Stimulated activated CD4-positive, alpha-beta T cell treated with anti-CD3 and anti-CD28 coated beads, Interleukin-1b, Interleukin-23, amount 100 ng/mL, for 48 hours (primary cell): ENCODE measurements at places on chromosomes 6 and 20.
A peak's percentile ranks its signal among the peaks of the same experiment; 100 is the strongest.

DNA sequence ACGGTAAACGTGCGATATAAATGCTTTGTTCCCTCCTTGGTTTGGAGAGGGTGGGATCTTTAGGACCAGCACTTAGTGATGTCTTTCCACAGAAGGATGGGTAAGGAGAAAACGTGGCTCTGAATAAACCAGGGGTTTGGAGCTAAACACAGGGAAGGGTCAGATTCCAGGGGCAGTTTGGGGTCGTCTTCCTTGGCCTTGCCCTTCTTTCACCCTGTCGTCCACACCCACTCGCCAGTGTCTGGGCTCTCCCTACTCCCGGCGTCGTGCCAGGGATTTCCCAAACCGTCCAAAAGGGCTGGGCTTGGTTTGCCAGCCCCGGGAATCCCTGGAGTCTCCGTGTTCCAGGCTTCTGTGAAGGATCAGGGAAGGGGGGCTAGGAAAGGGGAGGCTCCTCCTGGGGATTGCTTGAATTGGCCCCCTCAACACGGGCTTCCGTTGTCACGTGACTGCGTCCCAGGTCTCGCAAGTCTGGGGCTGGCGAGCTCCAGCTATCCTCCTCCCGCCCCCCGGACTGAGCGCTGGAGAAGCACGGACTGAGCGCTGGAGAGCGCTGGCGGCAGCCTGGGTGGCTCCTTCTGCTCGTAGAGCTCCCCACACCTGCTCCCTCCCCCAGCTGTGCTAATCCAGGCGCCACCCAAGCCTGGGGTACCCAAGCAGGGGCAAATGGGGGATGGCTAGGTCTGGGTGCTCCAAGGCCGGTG, 9.4 kb upstream of the ARMC12 start:
- peak; percentile 43 for DNase-seq

GRCh38 chr20:47370850-47371782, 14.6 kb upstream of the ZMYND8 start:
- DNase-seq = no peak

GRCh38 chr20:49505518-49505917, 23.1 kb upstream of the KCNB1 start:
- no peak for DNase-seq

DNA sequence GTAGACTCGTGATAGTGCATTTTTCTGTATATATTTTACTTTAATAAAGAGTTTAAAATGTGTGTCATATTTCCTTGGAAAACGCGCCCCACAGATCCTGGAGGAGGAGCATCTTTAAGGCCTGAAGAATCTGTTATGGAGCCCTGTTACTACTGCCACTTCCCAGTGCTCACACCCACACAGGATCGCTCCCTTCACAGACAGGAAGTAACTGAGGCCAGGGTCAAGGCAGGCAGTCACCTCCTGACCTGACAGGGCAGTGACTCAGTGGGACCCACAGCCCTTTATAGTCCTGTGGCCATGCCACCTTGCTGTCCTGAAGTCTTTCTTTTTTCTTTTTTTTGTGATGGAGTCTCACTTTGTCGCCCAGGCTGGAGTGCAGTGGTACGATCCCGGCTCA, 9.0 kb downstream of the RRBP1 start:
- no peak for DNase-seq

DNA sequence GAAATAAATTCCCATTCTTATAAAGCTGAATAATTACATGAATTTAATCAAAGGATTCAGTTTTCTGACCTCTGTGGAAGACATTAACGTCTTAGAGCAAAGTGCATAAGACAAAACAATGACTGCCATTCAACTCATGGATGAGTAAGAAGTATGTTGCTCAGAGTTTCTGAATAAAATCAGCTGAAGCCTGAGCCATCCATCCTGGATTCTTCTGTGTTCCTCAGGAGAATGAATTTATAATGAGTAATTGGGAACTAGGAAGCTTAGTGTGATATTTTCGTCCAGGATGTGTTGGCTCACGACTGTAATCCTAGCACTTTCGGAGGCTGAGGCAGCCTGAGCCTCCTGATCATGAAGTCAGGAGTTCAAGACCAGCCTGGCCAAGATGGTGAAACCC, 62.8 kb downstream of the PERP start:
- no peak for DNase-seq

DNA sequence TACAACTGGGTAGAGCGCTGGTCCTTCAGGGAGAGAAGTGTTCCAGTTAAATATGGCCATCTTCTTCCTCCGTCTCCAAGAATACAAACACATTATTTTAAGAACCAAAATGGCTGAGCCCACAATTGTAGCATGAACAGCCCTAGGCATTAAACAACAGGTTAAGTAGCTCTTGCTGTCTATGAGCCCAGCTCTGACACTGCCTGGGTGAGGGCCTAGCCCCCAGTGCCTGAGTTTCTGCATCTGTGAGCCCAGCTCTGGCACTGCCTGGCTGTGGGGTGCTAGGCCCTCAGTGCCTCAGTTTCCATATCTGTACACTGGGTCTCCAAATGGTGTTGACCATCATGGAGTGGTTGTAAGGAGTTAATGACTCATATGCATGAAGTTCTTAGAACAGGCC, 24.8 kb upstream of the DACT2 start:
- DNase-seq = no peak

GRCh38 chr6:7406743-7407142, 17.1 kb downstream of the RIOK1 start:
- no peak for DNase-seq

DNA sequence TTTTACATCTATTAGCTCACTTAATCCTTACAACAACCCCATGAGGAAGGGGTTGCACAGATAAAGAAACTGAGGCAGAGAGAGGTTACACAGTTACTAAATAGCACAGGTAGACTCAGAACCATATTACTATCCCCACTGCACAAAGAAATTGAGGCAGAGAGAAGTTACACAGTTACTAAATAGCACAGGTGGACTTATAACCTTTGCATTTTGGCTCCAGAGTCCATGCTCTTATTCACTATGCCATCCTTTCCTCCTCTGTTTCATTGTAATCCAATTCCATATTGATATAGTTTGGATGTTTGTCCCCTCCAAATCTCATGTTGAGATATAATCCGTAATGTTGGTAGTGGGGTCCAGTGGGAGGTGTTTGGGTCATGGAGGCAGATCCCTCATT, 3.5 kb downstream of the TDP2 start:
- DNase-seq = no peak

DNA sequence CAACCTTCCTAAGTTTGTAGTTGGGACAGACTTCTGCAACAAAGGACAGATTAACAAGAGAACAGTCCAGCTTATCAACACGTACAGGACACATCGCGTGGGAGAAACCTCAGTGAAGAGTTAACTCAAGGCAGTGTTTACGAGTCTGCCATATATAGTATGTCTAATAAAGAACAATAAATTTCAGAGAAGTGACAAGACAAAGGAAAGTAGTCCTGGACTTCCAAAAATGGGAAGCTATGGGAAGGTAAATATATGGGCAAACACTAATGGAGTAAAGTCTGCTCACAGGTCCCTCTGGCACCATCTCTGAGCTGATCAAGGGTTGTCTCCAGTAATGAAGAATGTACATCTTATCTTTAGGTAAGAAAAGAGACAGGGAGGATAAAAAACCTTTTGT, 34.9 kb downstream of the GCM1 start:
- no peak for DNase-seq

DNA sequence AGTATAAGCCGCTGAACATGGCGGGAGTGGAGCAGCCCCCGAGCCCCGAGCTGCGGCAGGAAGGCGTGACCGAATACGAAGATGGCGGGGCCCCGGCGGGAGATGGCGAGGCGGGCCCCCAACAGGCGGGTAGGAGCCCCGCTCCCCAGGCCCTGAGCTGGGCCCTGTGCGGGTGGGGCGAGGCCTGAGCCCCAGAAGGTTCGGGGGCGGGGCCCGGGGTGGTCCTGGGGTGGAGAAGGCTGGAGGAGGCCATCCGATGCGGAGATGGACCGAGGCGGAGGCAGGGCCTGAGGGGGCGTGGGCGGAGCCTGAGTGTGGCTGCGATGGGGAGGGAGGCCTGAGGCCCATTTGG, 7.1 kb downstream of the L3MBTL1 start:
- no peak for DNase-seq

GRCh38 chr6:157908369-157909281, 73.0 kb upstream of the SYNJ2 start:
- no peak for DNase-seq

- DNase-seq = no peak
Observed at GRCh38 chr6:144797881-144798589, 512.9 kb downstream of the UTRN start.

- DNase-seq = no peak
Observed at GRCh38 chr20:47531458-47531857, 29.8 kb downstream of the NCOA3 start.

- DNase-seq = no peak
Observed at GRCh38 chr6:7636151-7636550, 46.2 kb downstream of the SNRNP48 start.

DNA sequence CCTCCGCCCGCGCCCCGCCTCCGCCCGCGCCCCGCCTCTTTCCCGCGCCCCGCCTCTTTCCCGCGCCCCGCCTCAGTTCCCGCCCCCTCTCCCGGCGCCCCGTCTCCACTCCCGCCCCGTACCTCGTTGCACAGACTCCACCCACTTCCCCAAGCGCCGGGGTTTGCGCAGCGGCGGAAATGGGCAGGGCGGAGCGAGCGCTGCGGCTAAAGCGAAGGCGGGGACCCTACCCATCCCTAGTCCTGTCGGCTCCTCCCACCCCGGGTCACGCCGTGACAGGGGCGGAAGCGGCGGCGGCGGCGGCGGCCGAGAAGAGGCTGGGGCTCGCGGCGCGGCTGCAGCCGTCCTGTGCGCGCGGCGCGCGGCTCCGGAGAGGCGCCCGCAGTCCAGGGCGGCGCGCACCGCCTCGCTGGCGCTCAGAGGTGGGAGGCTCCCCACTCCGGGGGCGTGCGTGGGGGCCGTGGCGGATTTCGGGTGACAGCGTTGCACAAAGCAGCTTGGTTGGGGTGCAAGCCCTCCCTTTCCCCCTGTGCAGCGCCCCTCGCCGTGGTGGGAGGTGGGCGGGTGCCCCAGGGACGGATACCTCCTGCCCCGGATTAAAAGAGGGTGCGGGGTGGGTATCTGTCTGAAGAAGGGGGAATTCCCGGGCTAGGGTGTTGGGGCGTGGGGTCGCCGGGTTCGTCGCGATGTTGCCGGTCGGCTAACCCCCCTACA, at the start of gene KDM1B:
Gene KDM1B (plus strand): TSS at position 273 of the 714 bp plus-strand sequence. CDS start 4,474 bp downstream, outside the sequence.
- DNase-seq = peak; percentile 99

GRCh38 chr20:969868-970267, 32.2 kb downstream of the RSPO4 start:
- no peak for DNase-seq

DNA sequence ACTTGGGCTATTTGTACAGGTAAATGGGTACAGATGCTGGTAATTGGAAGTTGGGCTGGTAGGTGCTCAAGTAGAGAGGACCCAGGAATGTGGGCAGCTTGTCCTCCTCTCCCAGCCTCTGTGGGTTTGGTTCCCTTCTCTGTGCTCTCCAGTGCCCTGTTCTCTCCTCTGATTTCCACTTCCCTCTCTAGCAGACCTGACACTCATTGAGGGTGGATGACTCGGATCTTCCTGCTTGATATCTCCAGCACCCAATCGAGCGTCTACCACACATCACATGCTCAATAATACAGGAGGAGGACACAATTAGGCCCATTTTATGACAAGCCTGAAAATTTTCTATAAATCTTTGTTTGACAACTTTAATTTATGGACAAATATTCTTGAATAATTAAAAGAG, 23.7 kb downstream of the CST1 start:
- DNase-seq = no peak

DNA sequence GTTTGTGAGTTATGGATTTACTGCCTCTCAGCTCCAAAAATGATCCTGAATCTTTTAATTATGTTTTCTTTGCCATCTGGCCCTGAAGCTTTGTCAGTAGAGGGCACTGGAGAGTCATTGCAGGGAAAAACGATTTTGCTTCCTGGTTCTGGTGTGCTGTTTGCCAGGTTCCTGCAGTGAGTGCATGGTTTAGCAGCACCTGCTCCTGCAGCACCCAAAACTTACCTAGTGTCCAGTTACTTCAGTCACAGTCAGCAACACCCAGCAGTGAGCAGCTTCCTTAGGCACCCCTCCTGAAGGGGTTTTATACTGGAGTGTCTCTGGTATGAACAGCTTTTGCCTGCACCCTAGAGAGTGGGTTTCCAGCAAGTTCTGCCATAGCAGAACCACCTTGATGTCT, 6.0 kb upstream of the TRIM26 start:
- no peak for DNase-seq
